DMS153 (cell line): ENCODE measurements at places on chromosomes 16 and 17.

DNA sequence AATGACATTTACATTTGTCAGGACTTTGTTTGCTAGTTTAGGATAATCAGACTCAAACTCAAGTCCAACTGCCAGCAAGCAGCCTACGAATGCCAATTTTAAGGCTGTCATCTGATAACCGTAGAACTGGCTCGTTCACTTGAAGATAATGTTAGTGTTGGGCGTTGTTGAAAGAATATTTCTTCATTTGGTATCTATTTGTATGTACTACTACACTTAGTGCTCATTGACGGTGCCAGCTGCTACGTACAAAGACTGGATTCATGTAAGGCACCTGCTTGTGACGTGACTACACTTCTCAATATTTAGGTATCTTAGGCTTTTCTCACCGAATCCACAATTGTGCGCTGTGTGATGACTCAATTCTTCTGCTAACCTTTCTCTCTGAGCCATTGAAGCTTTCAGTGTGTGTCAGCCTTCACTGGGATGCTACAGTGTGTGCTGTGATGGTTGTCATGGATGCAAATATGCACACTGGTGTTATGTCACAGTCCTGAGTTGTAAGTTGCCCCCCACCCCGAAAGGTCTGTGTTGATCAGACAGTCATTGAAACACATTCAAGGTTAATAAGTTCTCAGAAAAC lies 5.7 kb downstream of the ATP2C2 start:
- no peak for DNase-seq

- DNase-seq = no peak
Measured at GRCh38 chr17:69854225-69854780, 220.7 kb upstream of the KCNJ16 start.

- DNase-seq = no peak
Measured at GRCh38 chr16:87207965-87208364, 109.2 kb downstream of the C16orf95 start.

DNA sequence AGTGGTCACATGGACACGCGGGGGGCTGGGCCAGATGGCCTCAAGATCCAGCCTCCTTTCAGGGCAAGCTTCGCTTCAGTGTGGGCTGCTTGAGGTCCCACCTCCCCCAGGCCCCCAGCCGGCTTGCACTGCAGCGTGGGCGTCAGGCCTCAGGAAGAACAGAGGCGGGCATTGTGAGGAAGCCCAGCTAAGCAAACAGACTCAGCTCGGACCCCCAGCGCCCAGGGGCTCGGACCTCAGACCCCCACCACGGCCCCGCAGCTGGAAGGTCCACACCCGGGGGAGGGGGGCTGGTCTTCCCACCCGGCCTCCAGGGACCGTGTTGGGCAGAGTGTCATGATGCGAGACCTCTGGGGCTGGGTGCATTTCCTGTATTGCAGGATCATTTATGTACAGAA lies 24.7 kb upstream of the ZNF469 start:
- DNase-seq = no peak

DNA sequence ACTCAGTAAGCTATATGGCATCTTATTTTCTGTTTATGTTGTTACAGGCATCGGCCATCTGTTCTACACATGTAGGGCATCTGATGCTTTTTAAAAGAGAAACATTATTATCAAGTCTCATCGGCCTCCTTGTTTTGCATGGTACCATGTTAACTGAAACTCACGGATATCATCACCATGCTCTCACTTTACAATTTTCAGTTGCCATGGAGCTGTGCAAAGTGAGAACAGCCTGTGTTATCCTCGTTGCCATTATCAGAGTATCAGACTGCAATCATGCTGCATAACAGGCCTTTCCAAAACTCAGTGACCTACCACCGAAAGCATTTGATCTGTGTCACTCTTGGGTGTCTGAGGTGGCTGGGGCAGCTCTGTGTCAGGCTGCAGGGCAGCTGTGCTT lies 110.3 kb downstream of the C17orf67 start:
- no peak for DNase-seq

GRCh38 chr17:68196394-68197090 lies 51.3 kb upstream of the AMZ2 start:
- DNase-seq = no peak

- no peak for DNase-seq
Measured at GRCh38 chr17:29107084-29107483, 64.1 kb downstream of the PIPOX start.

GRCh38 chr17:55303701-55304145 lies 39.0 kb downstream of the HLF start:
- DNase-seq = no peak

DNA sequence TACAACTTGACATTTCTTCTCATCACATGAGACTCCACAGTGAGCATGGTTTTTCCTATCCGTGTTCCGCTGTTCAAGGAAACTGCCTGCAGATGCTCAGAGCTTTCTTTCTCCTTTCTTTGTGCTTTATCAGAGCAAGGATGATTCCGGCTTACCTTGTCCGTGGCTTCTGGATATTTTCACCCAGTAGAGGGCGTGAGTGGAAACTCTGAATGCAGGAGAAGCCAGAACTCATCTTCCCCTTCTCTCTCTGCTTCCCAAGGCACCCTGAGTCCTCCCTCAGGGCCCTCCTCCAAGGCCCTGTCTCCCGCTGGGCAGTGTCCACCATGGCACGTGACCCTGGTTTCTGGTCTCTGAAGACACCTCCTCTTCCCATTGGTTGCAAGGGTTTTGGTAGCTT lies 721.1 kb upstream of the RBFOX1 start:
- DNase-seq = no peak

- no peak for DNase-seq
Measured at GRCh38 chr17:50277357-50277754, 3.1 kb downstream of the TMEM92 start.

DNA sequence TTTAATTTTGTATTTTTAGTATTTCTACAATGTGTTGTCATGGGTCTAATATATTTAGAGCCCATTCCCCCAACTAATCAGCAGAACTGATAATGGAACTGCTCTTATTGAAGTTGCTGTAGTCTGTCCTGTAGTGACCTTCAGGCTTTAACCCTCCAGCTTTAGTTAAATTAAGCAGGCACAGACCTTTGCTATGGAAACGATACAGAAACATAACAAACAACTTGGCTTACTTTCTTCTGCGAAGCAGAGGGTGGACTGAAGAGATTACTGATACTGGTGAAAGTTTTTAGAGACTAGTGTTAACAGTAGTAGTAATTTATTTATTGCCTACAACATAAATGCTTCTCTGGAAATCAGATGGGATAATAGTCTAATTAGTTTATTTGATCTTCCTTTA lies 61.4 kb downstream of the NFATC3 start:
- DNase-seq = no peak

- no peak for DNase-seq
Measured at GRCh38 chr17:1492249-1493206, at the start of gene MYO1C. Gene MYO1C (minus strand): TSS chr17:1492686. CDS start chr17:1492487, 199 bp downstream.

DNA sequence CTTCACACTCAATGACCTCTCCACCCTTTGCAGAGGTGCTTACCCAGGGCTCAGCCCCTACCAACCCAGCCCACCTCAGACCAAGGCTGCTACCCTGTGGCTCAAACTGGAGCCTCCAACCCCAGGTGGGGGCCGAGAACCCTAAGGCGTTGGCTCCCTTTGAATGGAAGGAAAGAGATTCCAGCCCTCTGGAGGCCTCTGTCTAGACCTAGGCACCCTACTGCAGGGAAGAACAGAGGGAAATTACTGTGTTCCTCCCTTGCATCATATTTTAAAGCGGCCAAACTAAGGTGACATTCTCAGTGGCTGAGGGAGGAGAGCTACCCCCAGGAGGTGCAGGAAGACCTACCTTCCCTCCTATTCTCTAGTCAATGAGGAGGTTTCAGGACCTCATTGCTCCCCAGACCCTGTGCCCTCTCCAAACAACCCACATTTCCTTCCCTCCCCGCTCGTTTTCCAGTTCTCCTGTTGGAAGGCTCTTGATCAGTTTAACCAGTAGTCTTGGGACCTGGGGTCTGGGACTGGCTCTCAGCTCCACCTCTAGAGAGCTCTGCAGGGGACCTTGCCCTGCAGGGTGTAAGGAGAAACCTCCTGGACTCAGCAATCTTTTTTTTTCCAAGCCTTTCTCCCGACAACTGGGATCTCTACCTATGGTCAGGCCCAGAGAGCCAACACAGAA lies 5.5 kb upstream of the HOXB8 start:
- DNase-seq = no peak

DNA sequence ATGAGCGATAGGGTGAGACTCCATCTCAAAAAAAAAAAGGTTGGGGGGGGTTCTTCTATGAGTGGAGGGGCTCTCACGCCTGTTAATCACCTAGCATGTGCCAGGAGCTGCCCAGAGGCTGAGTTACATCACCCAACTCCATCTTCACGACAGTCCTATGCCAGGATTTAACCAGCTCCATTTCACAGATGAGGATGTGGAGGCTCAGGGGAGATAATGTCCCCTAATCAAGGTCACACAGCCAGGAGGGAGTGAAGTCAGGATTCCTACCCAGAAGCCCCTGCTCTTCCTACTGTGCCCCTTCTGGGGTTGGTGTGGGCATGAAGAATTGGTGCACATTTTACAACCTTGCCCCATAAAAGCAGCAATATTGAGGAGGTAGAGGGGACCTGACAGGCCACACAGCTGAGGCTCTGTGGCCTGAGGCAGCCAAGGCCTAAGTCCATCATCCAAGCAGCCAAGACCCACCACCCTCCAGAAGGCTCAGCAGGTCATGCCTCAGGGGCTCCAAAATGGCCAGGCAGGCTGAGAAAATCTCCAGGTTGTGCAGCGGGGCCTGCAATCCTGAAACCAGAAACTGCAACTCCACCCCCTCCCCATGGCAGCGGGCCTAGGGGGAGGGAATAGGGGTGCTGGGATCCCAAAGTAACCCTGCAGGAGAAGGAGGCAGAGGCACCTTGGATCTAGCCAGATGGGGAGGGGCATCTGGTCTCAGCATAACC lies 6.9 kb downstream of the PPY start:
- no peak for DNase-seq

- peak; percentile 23 for DNase-seq
Measured at GRCh38 chr16:88804552-88805339, 1.2 kb downstream of the CDT1 start.

- DNase-seq = no peak
Measured at GRCh38 chr17:47823519-47823918, 1.9 kb upstream of the OSBPL7 start.

DNA sequence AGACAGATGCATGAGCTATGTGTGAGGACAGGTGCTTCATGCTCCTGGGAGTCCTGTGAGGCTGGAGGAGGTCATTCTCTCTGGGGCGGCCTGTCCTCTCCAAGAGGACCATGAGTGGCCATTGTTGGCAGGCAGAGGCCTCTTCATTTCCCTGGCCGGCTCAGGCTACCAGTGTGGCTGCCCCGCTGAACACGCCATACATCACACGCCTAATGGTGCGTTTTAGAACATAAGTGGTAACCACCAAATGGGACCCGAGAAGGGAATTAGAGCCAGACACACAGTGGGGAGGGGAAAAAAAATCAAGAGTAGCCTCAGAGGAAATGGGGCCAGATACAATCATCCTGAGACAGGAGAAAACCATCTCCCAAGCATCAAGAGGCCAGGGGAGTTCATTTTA lies 140.0 kb downstream of the SPACA3 start:
- peak; percentile 78 for DNase-seq

GRCh38 chr17:55730380-55730779 lies 7.7 kb upstream of the TMEM100 start:
- no peak for DNase-seq
